Immature natural killer cell (primary cell): ENCODE measurements at places on chromosomes 5 and 9. TPM values are rescaled to one million over a fixed set of nuclear protein-coding genes. Genes with fewer than 3 reads are reported as not detected.

GRCh38 chr9:12993466-12993865, 218.6 kb downstream of the LURAP1L start:
- no peak for DNase-seq

DNA sequence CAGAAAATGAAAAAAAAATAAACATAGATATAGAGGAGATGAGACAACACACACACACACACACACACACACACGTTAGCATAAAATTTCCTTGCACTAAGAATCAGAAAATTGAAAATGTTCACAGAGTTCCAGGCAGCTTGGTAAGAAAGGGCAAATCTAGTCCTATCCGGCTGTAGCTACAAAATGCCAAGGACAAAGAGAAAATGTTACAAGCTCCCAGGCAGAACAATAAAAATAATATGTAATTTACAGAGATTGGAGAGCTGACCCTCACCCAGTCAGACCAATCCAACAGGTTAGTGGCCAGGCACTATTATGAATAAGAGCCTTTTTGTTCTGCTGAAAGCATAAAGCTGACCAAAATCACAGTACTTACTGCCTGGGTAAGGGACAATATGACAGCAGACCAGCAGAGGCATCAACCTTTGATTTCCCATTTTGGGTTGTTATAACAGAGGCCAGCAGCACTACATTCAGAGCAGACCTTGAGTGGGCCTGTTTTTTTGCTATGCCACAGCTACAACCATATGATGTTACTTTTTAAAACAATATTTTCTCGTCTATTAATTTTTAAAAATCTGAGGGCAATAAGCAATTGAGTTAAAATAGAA, 892.6 kb downstream of the TAF11L14 start:
- DNase-seq, result no peak

GRCh38 chr9:7111413-7111812, 353.6 kb downstream of the KDM4C start:
- no peak for DNase-seq

GRCh38 chr5:34058532-34058931, 15.5 kb upstream of the C1QTNF3 start:
- DNase-seq, result no peak

DNA sequence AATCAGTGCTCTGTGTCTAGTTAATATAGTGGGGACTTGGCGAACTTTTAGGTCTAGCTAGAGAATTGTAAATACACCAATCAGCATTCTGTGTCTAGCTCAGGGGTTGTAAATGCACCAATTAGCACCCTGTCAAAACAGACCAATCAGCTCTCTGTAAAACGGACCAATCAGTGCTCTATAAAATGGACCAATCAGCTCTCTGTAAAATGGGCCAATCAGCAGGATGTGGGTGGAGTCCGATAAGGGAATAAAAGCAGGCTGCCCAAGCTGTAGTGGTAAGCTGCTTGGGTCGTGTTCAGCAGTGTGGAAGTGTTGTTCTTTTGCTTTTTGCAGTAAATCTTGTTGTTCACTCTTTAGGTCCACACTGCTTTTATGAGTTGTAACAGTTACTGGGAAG, 3.6 kb upstream of the OTULINL start:
- DNase-seq, result no peak

DNA sequence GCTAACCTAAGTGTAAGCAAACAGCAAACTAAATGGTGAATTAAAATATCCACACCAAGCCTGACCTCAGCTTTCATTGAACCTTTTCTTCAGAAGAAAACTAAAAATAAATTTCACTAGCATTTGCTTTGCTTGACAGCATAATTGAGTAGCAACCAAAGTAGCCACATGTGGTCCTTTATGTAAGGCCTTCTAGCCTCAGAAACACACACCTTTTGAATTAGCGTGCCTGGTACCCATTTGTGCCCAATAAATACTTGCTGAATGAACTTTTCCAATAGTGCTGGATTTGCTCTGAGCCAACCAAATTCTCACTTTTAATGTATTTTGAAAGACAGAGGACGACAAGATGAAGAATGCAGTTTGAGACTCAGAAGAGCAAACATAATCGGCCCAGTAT, 2.1 kb upstream of the NIPBL start:
- DNase-seq, result no peak

GRCh38 chr5:61344187-61344944, 12.3 kb downstream of the ZSWIM6 start:
- DNase-seq, result no peak

- DNase-seq, result no peak
Measured at GRCh38 chr9:99114846-99115500, 10.1 kb downstream of the TGFBR1 start.

ACSL6 gene
- 2.0 TPM for polyA plus RNA-seq

TLX3 gene
- not detected for polyA plus RNA-seq

FSTL4 gene
- polyA plus RNA-seq, result not detected
